ENCODE measurements at places on chromosomes 7 and 10.

GRCh38 chr7:105339404-105340323 lies 49.1 kb downstream of the SRPK2 start:
- no peak for DNase-seq

GRCh38 chr7:38318803-38319416 lies 45.5 kb upstream of the TARP start:
- no peak for DNase-seq

GRCh38 chr10:3468919-3469638 lies 296.5 kb upstream of the PITRM1 start:
- DNase-seq: no peak

DNA sequence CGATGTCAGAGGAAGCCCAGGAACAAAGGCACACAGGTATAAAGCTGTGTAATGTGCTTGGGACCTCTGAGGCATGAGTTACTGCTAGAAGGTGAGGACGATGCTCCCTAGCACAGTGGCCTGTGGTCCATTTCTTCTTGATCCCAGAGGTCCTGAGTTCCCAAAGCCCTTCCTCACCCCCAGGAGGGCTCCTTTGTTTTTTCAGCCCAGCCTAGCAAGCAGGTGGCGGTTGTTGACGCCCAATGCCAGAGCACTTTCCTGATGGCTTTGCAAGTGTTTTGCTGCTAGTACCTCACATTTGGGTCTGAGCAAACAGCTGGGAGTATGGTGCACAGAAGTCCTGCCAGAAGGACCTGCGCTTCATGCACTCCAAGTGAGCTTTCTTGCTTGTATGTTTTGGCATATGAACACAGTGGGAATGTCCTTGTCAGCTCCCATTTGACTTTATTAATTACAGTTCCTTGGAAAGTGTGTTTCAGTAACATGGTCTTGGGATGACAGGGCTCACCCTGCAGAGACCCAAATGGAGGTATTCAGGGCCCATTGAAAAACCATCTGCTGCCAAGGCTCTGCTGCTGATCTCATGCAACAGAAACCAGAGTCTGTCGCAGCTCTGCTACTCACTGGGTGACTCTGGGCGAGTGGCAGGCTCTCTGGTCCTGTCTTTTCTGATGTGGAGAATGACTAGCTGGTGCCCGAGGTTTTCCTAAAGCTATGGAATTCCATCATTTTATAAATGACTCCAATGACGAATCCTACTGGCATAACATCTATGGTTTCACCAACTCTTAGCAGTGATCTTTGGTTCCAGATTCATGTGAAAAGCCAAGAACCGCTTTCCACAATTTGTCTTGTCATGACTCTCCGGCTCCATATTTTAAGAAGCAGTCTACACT lies 134.9 kb downstream of the ARID5B start:
- DNase-seq: no peak

DNA sequence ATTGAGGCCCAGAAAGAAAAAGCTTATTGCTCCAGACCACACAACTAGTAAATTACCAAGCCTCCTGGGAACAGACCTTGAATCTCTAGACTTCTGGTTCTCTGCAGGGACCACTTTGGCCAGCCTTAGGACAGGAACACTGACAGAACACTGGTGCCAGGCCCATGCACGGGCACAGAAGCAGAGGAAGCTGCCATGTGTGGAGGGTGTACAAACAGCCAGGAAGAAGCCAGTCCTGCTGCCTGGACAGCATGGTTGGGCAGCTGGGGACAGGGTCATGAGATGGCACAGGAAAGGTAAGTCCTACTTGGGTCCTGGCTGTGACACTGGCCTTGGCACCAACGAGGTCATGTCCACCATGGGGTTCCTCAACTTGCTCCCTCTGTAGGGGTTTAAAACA lies 19.2 kb downstream of the MMRN2 start:
- no peak for DNase-seq

GRCh38 chr7:36651404-36651803 lies 72.9 kb downstream of the AOAH start:
- no peak for DNase-seq

GRCh38 chr7:137618748-137619147 lies 228.0 kb downstream of the DGKI start:
- no peak for DNase-seq

DNA sequence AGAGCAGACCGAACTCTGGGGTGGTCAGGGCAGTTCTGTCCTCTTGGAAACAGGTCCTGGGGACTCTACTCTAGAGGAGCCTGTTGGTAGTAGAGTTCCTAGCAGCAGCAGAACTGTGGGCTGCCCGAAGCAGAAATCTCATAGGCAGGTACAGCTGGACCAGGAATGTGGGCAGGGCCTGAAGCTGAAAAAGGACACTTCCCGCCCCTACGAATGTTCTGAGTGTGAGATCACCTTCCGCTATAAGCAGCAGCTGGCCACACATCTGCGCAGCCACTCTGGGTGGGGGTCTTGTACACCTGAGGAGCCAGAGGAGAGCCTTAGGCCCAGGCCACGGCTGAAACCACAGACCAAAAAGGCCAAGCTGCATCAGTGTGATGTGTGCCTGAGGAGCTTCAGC lies 8.3 kb upstream of the ZNF783 start:
- no peak for DNase-seq

DNA sequence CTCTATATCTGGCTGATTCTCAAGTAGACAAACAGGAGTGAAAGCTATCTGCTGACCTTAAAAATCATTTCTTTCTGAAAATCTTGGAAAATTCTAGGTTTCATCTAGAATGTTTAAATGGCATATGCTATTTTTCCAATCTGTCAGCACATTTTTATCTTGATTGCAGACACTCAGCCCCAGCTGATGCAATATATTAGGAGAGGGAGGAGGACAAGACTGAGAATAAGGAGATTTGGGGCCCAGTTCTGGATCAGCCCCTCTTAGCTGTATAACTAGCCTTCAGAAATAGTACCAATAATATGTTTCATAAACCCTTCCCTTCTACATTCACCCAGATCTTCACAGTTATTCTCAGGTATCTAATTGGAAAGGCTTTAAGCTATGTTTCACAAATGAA lies 131.2 kb downstream of the HDAC9 start:
- no peak for DNase-seq

GRCh38 chr10:14698829-14699170 lies 75.9 kb downstream of the FAM107B start:
- DNase-seq: no peak

GRCh38 chr7:135712182-135712782 lies 15.7 kb downstream of the SLC13A4 start:
- DNase-seq: no peak

GRCh38 chr7:20064974-20065862 lies 152.0 kb downstream of the MACC1 start:
- no peak for DNase-seq

DNA sequence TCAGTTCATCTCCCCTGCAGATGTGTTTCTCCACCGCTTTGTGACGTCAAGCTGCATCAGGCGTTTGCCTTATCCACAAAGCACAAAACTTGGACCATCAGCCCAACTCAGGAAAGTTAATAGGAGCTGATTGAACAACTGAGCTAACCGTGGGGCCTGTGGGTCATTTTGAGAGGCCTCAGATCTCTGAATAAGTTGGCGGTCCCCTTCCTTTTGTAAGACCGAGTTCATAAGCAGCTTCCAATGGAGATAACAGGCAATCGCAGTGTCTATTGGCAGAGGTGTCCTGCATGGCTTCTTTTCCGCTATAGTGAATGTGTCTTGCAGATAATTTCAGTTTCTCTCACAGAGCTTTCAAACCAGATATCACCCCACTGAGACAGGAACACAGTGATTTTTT lies 154.0 kb downstream of the SORCS1 start:
- no peak for DNase-seq

GRCh38 chr7:124752310-124752709 lies 13.3 kb downstream of the GPR37 start:
- no peak for DNase-seq

- no peak for DNase-seq
These were observed 952 bp downstream of the SRRM3 start for GRCh38 chr7:76202666-76203030.

GRCh38 chr10:81192221-81192788 lies 654.6 kb downstream of the SH2D4B start:
- DNase-seq: no peak

DNA sequence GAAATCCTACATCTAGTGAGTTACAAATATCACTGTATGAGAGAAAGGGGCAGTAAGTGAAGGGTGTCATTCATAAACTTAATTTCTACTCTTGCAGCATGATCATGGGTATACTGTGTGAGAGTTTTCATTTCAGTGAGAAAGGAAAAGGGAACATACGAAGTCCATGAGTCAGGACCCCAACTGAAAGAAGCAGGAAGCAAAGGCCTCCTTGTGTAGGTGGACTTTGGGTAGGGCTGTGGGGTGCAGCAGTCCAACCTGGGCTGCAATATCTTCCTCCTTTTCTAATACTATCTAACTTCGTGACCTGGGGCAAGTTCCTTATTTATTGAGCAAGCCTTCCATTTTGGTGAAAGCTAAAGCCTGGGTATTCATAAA lies 248.2 kb upstream of the TCF7L2 start:
- DNase-seq: no peak

DNA sequence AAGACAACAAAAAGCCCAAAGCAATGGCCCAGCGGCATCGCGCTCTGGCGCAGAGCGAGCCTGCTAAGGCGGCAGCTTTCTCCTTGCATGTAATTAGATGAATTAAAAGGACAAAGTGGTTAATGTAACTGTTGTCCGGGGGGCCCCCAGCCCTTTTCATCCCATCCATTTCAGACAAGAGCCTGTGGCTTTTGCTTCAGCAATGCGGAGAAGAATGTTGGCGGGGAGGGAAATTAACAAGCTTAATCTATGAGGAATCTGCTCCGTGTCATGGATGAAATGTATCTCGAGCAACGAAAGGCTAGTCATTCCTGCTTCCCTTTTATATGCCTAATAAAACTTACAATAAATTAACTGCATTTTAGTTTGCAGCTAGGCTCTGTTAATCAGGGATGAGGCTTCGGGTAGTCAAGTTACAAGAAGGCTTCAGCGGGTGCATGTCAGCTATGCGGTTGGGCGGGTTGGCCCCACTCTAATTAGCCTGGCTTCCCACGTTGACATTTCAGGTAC lies 203.3 kb downstream of the BUB3 start:
- DNase-seq: no peak

DNA sequence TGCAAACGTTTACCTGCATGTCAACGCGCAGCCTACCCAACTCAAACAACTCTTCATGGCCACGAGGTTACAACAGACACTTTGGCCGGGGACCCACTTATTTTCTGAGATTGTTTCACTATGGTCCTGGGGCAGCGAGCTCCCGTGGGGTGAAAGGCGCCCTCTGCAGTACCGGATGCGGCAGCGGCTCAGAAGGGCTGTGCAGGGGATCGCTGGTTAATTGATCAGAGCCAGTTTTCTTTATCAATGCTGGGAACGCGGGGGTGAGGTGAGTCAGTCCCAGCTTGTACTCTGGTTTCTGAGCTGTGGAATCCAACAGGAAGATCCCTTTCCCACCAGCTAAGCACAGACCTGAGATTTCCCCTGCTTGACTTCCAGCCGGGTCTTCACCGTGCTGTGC lies 366.5 kb upstream of the KLF6 start:
- no peak for DNase-seq

DNA sequence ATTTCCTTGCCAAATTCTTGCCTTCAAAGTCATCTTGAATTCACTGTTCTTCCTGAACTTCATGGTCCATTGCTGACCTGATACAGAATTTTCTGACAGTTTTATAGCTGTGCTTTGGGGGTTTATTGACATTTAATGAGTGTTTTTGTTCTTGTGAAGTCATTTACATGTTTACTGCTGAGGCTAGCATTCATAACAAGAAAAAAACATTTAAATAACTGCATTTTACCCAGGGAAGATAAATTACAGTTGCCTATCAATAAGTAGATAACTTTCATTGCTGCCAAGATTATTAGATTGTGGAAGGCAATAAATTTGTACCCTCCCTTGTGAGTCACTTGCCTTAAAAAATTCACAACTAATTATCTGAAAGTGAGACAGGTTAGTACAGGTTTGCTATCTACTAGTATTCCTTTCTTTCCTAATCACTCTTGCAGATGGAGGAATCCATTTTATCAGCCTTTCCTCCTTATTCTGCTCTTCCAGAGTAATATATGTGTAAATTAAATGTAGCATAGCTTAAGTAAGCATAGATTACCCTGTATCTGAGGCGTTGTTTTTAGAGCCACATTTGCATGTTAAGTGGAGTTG lies 178.4 kb downstream of the EXOC4 start:
- DNase-seq: no peak

All from progenitor cell of endocrine pancreas (in vitro differentiated cells).